ENCODE measurements at places on chromosomes 12 and 14.

GRCh38 chr12:3973269-3973884 lies 100.2 kb upstream of the PARP11 start:
- no peak for DNase-seq

- peak; percentile 34 for DNase-seq
Measured at GRCh38 chr12:25130741-25131188, 64.2 kb downstream of the DNAI7 start.

- DNase-seq: peak; percentile 42
Measured at GRCh38 chr14:72126561-72126960, 194.3 kb downstream of the RGS6 start.

DNA sequence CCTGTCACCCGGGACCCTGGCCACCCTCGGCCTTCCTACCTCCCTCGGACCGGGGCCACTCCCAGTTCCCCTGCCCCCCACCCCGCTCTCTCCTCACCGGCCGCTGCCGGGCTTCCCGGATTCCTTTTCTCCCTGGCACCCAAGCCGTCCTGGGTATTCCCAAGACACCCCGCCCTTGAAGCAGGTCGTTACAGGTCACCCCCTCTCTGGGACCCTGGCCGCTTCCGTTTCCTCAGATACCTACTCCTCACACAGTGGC lies 493 bp downstream of the NUMB start:
- DNase-seq: no peak

DNA sequence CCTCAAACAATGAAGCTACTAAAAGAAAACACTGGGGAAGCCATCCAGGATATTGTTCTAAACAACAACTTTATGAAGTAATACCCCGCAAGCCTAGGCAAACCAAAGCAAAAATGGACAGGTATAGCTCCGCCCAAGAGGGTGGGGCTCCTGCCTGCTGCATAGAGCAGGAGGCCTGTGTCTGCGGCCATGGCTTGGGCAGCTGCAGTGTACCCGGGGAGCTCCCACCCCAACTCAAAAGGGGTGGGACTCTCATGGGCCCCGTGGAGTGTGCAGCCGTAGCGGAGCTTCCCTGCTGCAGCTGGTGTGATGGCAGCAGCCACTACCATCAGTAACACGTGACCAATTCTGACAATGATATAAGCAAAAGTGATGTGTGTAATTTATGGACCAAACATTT lies 264.2 kb upstream of the KITLG start:
- DNase-seq: no peak

DNA sequence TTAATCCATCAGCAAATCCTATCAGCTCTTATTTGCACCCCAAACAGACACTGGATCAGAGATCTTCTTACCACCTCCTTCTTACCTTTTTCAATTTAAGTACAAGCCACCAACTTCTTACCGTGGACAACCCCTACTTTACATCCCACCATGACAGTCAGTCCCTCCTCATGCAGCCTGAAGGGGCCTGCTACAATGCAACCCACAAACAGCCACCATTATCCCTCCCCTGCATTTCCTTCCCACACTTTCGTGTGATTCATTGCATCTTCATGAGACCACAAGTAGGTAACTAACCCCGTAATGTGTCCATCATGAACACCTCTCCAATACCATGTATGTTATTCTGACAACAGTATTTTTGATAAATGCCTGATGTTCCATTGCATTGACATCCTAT lies 108.6 kb downstream of the BCL11B start:
- no peak for DNase-seq

DNA sequence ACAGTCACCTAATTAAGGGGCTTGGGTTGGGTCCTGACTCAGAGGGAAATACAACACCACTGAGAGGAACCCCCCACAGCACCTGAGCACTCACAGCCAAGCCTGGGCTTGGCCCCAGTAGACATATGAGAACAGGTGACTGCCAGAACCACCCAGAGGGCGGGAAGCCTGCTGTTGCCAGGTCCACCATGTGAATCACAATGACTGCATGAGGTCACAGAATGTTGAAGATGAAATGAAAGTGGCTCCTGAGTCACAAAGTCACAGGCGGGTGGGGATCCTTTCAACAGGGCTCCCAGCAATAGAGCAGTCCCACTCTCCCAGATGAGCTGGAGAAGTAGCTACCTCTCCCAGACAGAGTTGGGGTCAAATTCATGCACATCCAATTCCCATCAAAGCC lies at the start of gene LRRC74A:
LRRC74A (plus strand) TSS at position 287 of the 400 bp plus-strand sequence. CDS start 290 bp downstream, outside the sequence.
- DNase-seq: no peak

GRCh38 chr12:49832836-49833421 lies 4.7 kb upstream of the NCKAP5L start:
- no peak for DNase-seq

- DNase-seq: no peak
Measured at GRCh38 chr12:80632835-80633234, 74.6 kb upstream of the MYF6 start.

- DNase-seq: no peak
Measured at GRCh38 chr12:104494137-104494792, 37.5 kb downstream of the CHST11 start.

GRCh38 chr14:63909984-63910383 lies 57.2 kb downstream of the SYNE2 start:
- DNase-seq: no peak

GRCh38 chr14:105201925-105202513 lies 20.9 kb upstream of the NUDT14 start:
- DNase-seq: no peak

GRCh38 chr12:46533723-46534122 lies 161.2 kb upstream of the SLC38A2 start:
- DNase-seq: no peak

- DNase-seq: no peak
Measured at GRCh38 chr12:56804169-56804568, 41.0 kb downstream of the HSD17B6 start.

GRCh38 chr14:99266181-99267178 lies 5.5 kb downstream of the BCL11B start:
- peak; percentile 45 for DNase-seq

DNA sequence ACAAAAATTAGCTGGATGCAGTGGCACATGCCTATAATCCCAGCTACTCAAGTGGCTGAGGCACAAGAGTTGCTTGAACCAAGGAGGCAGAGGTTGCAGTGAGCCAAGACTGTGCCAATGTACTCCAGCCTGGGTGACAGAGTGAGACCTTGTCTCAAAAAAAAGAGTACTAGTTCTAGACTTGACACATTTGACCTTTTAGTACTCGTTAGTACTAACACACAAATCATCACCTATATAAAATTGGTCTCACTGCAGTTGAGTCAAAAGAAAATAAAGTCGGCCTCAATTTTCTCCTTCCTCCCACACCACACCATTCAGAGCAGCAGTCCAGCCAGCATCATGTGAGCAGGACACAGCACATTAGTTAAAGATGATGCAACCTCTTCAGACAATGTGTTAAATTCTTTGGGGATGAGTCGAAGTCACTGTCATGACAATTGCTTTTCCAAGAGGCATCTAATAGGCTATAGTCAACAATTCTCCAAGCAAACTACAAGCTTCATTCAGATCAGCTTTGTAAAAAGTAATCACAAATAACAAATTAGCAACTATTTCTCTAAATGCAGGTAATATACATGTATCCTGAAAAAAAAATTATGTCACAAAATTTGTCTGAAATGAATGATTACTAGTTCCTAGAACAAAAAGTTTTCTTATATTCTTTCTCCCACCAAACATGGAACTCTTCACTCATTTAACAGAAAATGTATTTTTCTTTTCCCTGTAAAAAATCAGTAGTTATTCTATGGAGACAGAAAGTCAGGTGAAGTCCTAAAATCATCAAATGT lies 55.6 kb downstream of the CLIP1 start:
- DNase-seq: no peak

DNA sequence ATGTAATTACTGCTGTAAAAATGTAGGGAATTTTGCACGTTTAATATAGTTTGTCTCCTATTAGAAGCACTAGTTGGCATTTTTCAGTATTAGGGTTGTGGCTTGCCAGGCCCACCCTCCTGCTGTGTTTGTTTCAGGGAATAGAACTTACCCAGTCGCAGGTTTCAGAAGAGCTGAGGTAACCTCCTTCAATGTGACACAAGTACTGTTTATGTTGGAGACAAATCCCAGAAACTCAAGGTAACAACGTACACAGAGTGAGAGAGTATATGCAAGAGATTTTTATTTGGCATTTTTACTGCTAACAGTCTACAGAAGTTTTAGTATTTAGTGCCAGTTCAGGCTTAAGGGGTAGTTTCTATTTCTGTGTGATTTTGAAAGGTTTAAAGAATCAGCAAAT lies 284.3 kb downstream of the RAD51B start:
- DNase-seq: no peak

- DNase-seq: peak; percentile 77
Measured at GRCh38 chr12:32390572-32391219, 8.7 kb upstream of the FGD4 start.

DNA sequence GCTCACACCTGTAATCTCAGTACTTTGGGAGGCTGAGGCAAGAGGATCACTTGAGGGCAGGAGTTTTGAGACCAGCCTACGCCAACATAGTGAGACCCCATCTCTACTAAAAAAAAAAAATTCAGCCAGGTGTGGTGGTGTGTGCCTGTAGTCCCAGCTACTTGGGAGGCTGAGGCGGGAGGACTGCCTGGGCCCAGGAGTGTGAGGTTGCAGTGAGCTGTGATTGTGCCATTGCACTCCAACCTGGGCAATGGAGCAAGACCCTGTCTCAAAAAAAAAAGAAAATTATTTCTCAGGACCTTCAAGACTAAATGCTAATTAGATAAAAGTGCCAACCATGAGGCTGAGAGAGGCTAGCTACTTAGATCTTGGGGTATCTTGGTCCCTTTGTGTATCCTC lies 23.5 kb downstream of the OTUB2 start:
- no peak for DNase-seq

DNA sequence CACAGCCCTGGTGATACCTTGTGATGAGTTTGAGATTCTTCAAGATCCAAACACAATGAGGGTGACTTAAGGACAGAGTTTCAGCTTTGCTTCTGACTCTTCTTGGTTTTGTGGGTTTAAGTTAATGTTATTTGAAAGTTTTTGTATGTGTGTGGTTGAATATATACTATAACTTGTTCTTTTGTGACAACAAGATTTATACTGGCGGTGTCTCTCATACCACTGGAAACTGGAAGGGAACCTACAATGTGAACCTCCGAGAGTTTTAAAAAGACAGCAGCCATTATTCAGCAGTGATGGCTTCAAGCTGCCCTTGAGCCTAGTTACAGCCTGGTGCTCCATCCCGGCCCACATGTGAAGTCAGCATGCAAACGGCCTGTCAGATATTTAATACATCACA lies 87.9 kb upstream of the IGF1 start:
- DNase-seq: no peak

GRCh38 chr12:2801044-2801783 lies 6.4 kb downstream of the FKBP4 start:
- DNase-seq: no peak

- DNase-seq: no peak
Measured at GRCh38 chr14:79972230-79972629, 239.1 kb downstream of the DIO2 start.

DNA sequence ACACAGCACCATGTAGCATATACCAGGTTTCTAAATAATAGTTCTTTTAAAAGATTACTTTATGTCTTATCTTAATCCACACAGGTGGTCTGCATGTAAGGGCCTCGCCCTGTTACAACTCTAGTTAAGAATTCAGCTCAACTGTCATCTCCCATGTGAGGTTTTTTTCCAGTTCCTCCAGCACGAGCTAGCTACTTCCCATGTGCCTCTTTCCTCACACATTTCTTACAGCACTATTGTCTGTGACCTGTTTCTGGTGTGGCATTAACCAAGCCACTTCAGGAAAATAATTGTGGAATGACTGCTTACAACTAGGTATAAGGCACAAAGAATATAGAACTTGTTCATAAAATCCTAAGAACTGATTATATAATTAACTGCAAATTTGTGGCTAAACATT lies 65.5 kb downstream of the SH2B3 start:
- DNase-seq: no peak

GRCh38 chr12:132407451-132407961 lies 78.1 kb upstream of the GALNT9 start:
- no peak for DNase-seq

- no peak for DNase-seq
Measured at GRCh38 chr12:58358369-58358768, 417.0 kb downstream of the ATP23 start.

DNA sequence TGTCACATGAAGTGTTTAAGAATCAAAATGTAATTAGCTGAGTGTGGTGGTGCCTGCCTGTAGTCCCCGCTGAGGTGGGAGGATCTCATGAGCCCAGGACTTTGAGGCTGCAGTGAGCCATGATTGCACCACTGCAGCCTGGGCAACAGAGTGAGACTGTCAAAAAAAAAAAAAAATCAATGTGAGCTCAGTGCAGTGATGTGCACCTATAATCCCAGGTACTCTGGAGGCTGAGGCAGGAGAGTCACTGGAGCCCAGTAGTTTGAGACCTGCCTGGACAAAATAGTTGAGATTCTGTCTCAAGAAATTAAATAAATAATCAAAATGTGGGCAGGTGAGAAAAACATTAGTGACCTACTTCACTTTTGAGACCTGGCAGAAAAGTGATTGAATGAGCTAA lies 140.0 kb downstream of the MON2 start:
- DNase-seq: no peak

GRCh38 chr12:12907552-12907951 lies 16.2 kb downstream of the GPRC5A start:
- DNase-seq: no peak

DNA sequence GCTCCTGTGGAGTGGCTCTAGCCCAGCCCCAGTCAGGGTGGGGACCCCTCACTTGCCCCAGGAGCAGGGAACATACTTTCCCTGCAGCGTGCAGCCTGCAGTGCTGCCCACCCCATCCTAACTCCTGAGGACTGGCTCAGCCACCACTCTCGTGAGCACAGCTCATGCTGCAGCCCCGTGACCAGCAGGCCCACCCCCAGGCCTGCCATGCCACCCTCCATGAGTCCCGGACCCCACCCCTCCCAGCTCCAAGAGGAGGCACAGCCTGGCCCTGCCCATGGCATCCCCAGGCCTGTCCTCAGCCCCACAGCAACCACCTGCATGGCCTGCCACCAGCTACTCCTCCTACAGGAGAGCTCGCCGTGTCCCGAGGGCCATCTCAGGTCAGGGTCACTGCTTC lies 3.9 kb upstream of the JAG2 start:
- no peak for DNase-seq

DNA sequence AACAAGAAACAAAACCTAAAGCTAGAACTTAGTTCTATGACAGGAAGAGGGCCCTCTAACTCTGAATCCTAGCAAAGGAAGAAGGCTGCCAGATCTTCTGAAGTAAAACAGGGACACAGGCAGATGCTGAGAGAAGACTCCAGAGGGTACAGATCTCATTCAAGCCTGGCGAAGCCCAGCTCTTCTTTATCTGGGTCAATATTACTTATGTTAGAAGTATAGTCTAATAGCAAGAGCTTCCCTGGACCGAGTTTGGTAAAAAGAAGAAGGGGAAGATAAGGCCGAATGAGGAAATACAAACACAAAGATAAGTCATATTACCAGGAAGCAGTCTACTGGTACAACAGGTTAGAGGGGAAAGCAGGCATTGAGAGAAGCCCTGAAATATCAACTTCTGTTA lies 79.9 kb upstream of the CCDC91 start:
- no peak for DNase-seq

Data from NCI-H774 (cell line).